Activated CD4-positive, alpha-beta T cell treated with anti-CD3 and anti-CD28 coated beads, Interleukin-2, amount 10 ng/mL, durations not matched to agents 7 days and 5 days (primary cell): ENCODE measurements at places on chromosomes 7 and 10.

- no peaks in the 10 kb centered on the region for H3K36me3 ChIP-seq
- no peak overlapping the region for H3K4me3 ChIP-seq
- DNase-seq = no peak
- no peak overlapping the region for H3K27ac ChIP-seq
- peaks cover 22% of the 10 kb centered on the region for H3K27me3 ChIP-seq
Measured at GRCh38 chr10:100006243-100006886, 3.4 kb downstream of the DNMBP start.

DNA sequence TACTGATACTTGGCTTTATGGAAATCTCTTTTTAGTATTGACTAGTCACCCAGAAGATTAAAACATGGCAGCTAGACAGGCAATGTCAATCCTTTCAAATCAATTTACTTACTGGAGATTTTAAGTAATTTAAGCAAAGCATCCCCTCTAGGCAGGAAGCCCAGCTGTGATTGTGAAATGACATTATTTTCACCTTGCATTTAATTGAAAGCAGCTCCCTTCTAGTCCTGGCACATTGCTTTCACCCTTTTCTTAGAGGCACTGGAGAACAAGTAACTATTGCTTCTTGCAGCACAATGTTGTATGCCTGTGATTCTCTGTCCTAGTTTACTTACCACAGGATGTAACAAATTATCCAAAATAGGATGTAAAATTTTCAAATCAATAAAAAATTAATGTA lies 13.3 kb downstream of the ST7 start:
- no peaks in the 10 kb centered on the region for H3K36me3 ChIP-seq
- no peak overlapping the region for H3K27ac ChIP-seq
- H3K4me1 ChIP-seq = peaks cover 8% of the 10 kb centered on the region
- DNase-seq = no peak
- no peaks in the 10 kb centered on the region for H3K27me3 ChIP-seq
- H3K4me3 ChIP-seq = no peak overlapping the region

- H3K4me3 ChIP-seq = no peak overlapping the region
- peaks cover 4% of the 10 kb centered on the region for H3K27me3 ChIP-seq
- no peak overlapping the region for H3K27ac ChIP-seq
- H3K4me1 ChIP-seq = no peaks in the 10 kb centered on the region
- no peak for DNase-seq
Measured at GRCh38 chr7:34806831-34807230, 148.8 kb downstream of the NPSR1 start.

GRCh38 chr10:116470768-116471415 lies 43.2 kb downstream of the PNLIPRP3 start:
- DNase-seq = no peak
- no peak overlapping the region for H3K27ac ChIP-seq
- no peaks in the 10 kb centered on the region for H3K4me1 ChIP-seq
- no peaks in the 10 kb centered on the region for H3K36me3 ChIP-seq

- H3K4me3 ChIP-seq = no peak overlapping the region
- H3K27me3 ChIP-seq = peaks cover 3% of the 10 kb centered on the region
- no peak for DNase-seq
- H3K4me1 ChIP-seq = no peaks in the 10 kb centered on the region
- no peaks in the 10 kb centered on the region for H3K36me3 ChIP-seq
- H3K27ac ChIP-seq = no peak overlapping the region
Measured at GRCh38 chr10:83961620-83962019, 177.7 kb upstream of the GHITM start.

DNA sequence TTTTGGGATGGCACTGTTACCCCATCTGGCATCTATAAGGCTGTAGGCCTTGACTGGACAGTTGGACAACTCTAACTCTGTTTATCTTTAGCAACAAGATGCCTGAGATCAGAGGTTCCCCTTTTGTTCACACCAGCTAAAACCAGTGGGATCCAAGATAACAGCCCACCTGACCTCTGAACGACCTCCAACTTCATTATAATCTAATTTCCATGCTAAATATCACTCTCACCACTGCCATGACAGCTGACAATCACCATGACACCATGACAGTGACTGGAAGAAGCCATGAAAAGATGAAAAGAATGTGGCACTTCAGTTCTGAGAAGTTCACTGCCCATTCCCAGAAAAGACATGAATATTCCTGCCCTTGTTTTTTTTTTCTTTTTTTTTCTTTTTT lies 281.4 kb upstream of the TAC1 start:
- H3K4me1 ChIP-seq = no peaks in the 10 kb centered on the region
- H3K27me3 ChIP-seq = no peaks in the 10 kb centered on the region
- H3K4me3 ChIP-seq = no peak overlapping the region
- DNase-seq = no peak

- H3K4me1 ChIP-seq = no peaks in the 10 kb centered on the region
- no peak overlapping the region for H3K27ac ChIP-seq
- DNase-seq = no peak
- no peak overlapping the region for H3K4me3 ChIP-seq
- H3K36me3 ChIP-seq = no peaks in the 10 kb centered on the region
Measured at GRCh38 chr10:105807935-105808587, 1167.0 kb downstream of the SORCS3 start.

DNA sequence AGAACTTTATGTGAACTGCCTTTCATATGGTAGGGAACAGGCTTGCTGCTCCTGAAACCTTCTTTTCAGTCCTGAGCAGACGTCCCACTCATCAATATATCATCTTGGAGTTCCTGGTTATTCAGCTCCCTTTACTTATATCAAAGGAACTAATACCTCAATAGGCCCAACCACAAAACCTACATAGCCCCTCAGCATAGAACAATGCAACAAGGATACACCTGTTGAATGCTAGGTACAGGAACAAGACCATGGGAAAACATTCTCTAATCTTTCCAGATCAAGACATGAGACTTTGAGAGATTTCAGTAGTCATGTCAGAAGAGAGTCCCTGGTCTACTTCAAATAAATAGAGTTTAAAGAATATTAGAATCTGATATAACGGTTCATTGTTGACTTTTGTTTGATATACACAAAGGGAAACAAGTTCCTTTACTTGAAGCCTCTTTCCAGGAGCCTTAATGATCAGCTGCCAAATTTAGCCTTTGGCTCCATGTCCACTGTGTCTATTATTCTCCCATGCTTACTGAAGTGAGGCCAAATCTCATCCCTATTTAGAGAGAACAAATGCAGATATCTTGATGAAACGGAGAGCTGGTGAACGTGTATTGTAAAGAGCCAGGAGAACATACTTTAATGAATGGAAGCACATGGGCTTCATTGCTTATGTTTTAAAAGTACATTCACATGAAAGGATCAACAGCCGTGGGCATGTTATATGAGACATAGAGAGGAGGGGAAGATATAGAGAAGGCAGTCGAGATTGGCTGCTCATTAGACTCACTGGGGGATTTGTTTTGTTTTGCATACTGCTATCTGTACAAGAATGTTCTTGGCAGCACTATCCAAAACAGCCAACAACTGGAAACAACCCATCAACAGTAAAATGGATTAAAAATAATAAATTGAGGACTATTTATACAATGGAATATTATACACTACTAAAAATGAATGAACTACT lies 9.5 kb downstream of the RHOBTB1 start:
- no peak for DNase-seq
- no peaks in the 10 kb centered on the region for H3K4me1 ChIP-seq
- H3K36me3 ChIP-seq = no peaks in the 10 kb centered on the region
- H3K4me3 ChIP-seq = no peak overlapping the region
- peaks cover 22% of the 10 kb centered on the region for H3K27me3 ChIP-seq

DNA sequence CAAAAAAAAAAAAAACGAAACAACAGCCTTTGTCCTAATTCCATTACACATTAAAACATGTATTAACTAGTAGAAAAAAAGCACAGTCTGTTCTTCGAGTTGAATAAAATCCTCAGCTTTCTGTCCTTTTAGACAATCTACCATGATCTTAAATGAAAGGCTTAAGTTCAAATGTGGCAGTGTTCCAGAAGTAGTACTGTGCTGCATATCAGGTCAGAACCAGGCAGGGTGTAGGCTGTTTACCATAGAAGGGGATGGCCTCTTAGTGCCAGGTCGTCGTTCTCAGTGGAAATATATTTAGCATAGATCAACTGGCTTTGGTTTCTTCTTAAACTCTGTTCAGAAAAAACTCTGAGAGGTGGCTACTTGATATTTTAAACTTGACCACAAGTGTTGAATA lies 612.0 kb downstream of the CNTNAP2 start:
- no peak overlapping the region for H3K27ac ChIP-seq
- H3K27me3 ChIP-seq = no peaks in the 10 kb centered on the region
- no peaks in the 10 kb centered on the region for H3K36me3 ChIP-seq
- no peaks in the 10 kb centered on the region for H3K4me1 ChIP-seq
- no peak for DNase-seq

DNA sequence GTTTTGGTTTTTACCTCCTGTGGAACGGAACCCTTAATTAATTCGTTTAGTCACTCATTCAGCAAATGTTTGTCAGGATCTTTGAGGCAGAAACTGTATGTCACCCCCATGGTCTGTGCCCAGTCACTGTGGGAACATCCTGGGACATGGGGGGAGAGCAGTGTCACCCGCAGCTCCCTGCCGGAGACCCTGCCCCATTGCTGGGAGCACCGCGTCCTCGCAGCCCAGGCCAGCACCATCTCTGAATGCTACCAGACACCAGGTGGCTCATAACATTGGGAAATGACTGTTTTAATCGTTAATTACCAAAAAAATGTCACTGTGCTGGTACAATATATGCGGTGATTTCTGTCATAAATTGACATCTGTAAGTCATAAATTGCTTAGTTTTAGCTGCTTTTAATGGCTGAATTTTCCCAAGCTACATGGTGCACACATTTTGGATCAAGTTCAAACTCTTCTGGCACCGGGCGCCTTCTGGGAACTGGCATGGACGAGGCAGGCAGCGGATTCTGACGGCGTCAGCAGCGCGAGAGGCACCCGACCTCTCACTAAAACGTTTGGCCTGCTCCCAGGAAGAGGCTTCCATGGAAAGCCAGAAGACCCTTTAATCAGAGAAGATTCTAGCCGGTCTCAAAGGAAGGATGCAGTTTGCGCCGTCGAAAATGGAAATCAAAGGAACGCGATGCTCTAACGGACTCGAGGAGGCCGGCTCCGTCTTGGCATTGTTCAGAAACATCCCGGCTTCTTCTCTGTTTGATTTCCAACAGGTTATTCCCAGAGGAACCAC lies 184.2 kb downstream of the ADARB2 start:
- peaks cover 14% of the 10 kb centered on the region for H3K4me1 ChIP-seq
- no peak overlapping the region for H3K4me3 ChIP-seq
- no peak overlapping the region for H3K27ac ChIP-seq
- DNase-seq = no peak

- no peak overlapping the region for H3K4me3 ChIP-seq
- H3K36me3 ChIP-seq = no peaks in the 10 kb centered on the region
- no peaks in the 10 kb centered on the region for H3K4me1 ChIP-seq
- peaks cover 12% of the 10 kb centered on the region for H3K27me3 ChIP-seq
- no peak for DNase-seq
Measured at GRCh38 chr7:141441837-141442627, 109.2 kb upstream of the AGK start.

DNA sequence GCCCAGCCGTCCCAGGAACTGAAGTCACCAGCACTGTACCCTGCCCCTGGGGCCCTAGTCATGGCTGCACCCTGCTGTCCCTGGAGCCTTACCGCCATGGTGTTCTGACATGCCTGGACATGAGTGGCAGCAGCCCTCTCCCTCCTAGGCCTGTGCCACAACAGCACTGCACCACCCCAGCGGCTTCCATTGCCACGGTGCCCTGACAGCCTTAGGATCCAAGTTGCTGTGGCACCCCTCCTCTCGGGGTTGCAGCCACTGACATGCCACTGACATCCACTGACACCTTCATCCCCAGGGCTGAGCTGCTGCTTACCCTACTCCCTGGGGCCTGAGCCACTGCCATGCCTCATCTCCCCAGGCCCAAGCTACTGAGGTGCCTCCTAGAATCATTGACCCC lies 39.6 kb upstream of the SHH start:
- no peaks in the 10 kb centered on the region for H3K4me1 ChIP-seq
- no peak overlapping the region for H3K4me3 ChIP-seq
- H3K36me3 ChIP-seq = no peaks in the 10 kb centered on the region
- no peak for DNase-seq

- H3K27ac ChIP-seq = no peak overlapping the region
- H3K27me3 ChIP-seq = no peaks in the 10 kb centered on the region
- H3K36me3 ChIP-seq = no peaks in the 10 kb centered on the region
- no peak for DNase-seq
- H3K4me3 ChIP-seq = no peak overlapping the region
- H3K4me1 ChIP-seq = no peaks in the 10 kb centered on the region
Measured at GRCh38 chr7:52150952-52151351, 834.3 kb upstream of the COBL start.

DNA sequence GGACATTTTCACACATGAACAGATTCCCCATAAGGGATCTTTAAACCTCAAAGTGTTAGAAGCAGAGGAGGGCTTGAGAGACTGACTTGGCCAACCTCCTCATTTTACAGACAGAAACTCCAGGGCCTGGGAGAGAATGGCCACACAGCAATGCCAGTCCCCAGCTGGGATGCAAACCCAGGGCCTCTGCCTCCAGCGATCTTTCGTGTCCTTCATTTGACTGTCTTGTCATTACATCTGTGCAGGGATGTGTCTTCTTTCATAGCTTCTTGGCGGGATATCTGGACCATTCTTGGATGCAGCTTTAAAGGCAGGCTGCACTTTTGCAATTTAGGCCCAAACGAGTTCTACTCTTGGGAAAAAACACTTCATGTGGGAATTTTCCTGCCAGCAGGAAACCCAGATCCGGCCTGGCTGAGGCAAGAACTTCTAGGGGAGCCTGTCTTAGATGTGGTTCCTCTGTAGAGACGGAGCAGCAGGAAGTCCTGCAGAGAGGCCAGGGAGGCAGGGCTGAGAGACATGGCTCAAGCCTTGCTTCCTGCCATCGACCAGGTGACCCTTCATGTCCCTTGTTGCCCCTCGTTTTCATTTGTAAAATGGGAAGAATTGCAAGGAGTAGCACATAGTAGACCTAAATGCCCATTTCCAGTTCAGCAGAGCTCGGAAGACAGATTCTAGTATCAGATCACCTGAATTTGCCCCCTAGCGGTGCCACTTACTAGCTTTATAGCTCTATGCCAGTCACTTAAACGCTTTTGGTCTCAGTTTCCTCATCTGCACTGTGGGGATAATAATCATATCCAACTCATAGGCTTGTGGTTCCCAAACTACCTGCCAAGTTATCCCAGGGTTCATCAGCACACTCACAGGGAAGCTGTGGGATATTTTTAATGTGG lies 43.9 kb upstream of the SLC29A3 start:
- no peak for DNase-seq
- H3K27me3 ChIP-seq = no peaks in the 10 kb centered on the region
- no peak overlapping the region for H3K27ac ChIP-seq
- no peak overlapping the region for H3K4me3 ChIP-seq

DNA sequence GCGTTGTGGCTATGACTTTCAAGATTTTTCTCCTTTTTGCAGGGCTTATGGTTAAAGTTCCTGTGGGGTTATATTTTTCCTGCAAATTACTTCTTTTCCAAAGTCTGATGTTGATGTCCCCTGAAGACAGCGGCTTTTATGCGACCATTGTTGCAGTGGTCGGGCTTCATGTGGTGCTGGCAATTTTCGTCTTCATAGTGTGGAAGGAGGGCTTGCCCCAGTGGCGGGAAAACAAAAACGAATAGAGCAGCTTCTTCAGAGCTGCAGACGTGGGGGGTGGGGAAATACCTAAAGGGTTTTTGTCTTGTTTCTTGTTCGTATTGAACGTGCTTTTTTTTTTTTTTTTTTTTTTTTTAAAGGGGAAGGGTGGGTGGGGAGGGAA lies 53.8 kb downstream of the MCMBP start:
- peaks cover 7% of the 10 kb centered on the region for H3K36me3 ChIP-seq
- no peak for DNase-seq
- no peak overlapping the region for H3K27ac ChIP-seq
- no peak overlapping the region for H3K4me3 ChIP-seq
- H3K4me1 ChIP-seq = peaks cover 7% of the 10 kb centered on the region
